ENCODE measurements at places on chromosomes 12 and 14.

DNA sequence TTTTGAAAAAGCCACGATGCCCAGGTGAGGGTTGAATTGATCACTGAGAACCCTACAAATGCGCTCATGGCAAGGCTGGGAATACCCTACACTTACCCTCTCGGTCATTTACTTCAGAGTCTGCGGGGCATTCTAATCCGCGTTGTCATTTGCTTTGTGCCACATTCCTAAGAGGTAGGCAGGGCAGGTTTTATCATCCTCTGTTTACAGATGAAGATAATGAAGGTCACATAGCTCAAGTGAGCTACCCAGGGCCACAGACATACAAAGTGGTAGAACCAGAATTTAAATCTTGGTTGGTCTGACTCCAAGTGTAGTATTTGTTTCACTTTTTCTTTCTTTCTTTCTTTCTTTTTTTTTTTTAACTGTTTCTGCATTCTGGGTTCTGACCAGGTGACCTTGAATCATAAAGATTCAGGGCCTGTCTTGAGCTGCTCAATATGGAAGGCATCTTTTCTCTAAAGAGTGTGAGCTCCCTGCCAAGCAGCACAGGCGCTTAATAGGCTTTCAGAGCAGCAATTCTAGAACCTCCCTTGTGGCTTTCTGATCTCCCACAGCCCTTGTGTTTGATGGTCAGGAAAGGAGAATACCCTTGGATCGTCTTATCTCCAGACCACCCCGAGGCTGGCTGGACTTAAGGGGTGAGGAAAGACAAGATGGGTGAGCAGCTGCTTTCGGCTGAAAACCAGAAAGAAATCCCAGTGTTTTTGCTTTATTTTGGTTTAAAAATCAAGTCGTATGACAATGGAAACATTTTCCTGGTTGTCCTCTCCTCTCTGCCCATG, 662 bp upstream of the BATF start:
- DNase-seq: no peak

- DNase-seq: no peak
Observed at GRCh38 chr14:27187136-27187535, 589.3 kb upstream of the NOVA1 start.

DNA sequence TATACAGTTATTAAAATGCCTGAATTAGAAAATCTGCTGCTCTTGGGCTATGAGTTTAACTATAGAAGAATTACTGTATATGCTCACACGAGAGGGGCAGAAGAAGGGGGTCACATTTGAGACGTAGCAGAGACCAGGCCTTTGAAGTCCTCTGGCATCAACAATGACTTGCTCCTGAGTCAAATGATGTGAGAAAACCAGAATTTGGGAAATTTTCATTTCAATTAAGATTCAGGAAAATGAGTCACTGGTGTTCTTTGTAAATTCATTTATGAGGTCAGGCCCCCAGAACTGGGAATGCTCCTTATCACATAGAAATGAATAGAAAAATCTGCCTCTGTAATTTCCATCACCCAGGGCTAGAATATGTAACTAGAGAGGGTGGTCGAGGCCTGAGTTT, 92.9 kb downstream of the APAF1 start:
- no peak for DNase-seq

GRCh38 chr12:76183459-76184186, 99.1 kb upstream of the NAP1L1 start:
- DNase-seq: no peak

DNA sequence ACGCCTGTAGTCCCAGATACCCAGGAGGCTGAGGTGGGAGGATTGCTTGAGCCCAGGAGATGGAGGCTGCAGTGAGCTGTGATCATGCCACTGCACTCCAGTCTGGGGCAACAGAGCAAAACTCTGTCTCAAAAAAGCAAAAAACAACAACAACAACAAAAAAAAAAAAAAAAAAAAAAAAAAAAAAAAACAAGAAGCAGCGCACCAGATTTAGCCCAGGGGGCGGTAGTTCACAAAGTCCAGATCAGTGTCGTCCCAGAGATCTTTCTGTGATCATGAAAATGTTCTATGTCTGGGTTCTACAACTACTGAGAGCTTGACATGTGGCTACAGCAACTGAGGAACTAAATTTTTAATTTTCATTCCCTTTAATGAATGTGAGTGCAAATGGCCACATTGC, 27.4 kb downstream of the OAS2 start:
- no peak for DNase-seq

DNA sequence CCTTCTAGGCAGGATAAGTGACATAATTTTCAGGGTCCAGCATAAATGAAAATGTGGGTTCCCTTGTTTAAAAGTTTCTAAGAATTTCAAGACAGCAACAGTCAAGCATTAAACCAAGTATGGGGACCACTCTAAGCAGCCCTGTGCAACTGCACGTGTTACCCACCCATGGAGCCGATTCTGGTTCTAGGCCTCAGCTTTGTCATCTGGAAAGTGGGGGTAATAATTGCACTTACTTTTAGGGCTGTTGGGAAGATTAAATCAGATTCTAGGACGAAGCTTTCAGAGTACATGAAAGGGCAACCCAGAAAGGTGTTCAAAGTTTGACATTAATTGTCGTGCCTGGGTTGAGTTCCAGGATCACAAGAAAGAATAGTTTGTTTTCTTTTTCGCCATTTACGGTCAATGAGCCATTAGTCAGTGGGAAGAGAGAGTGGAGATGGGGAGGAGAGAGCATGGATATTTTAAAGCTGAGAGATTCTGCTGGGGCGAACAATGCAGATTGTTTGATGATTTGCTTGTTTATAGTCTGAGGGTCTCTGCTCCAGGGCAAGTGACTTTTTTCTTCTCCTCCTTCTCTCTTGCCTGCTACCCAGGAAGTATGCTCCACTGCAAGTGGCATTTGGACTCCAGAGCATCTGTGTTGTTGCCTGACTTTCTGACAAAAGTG, 10.7 kb upstream of the PPFIBP1 start:
- DNase-seq: no peak
